ENCODE measurements at places on chromosomes 5 and 9.

DNA sequence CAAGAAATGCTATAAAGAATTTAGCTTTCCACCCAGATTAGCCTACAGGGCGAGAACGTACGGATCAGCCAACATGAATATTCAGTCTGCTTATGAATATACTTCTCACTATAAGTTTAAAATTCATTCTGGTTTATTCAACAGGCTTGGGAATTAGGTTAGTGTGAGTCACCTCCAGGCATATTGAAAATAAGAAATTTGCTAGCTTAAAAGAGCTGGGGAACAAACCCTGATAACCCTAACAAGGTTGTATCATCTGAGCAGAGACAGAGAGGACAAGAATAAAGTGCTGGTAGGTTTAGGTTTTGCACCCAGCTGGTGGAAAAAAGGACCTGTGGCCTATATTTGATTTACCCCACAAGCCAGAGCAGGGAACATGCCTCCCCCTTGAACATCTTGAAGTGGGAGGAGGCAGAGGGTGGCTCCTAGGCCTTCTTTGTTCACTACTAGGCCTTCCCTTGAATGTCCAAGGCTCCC is 12.3 kb downstream of the FNBP1 start:
- no peak for ATAC-seq

DNA sequence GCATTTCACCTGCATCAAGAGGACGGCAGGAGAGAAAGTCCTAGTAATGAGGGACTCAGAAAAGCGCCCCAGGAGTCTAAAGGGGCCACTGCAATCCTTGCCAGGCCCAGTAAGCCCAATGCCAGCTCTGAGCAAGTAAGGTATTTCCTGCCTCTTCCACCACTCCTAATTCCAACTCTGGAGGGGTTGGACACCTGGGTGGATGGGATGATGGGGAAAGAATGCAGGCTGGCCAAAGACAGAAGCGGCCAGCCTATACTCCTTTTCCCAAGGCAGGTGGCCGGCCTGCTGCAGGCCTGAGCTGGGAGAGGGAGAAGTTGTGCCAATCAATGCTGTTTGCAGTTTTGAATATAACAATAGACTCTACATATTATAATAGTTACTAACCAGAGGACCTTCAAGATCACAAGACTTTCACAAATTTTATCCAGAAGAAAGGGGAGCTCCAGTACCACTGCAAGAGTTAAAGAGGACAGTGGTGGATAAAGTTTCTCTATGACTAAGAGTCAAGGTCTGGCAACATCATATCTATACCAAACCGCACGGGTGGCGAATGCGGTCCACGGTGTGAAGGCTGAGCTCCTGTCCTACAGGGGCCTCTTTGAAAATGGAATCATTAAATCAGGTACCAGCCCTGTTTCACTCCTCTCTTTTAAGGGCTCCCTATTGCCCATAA is 115.0 kb upstream of the TBC1D2 start:
- ATAC-seq: no peak

GRCh38 chr9:134375011-134375390 is 48.7 kb downstream of the RXRA start:
- peak; percentile 81 for ATAC-seq

DNA sequence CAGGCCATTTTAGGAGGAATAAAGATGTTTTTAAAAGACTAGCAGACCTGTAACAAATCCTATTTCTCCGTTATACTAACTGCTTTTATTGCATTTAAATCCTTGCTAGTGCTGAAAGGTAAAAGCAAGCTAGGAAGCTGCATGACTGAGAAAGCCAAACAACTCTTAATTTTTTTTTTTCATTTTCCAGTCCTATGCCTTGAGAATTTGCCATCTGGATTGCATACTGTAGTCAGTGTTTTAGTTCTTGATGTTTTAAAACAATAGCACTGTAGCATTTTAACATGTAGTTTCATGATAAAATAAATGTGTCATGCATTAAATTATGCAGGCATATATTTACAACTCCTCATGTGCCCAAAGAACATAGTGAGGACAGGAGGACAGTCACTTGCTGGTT is 108.4 kb upstream of the FGF10 start:
- ATAC-seq: no peak

- no peak for ATAC-seq
These were observed 21.9 kb downstream of the SEMA4D start for GRCh38 chr9:89475891-89476440.

DNA sequence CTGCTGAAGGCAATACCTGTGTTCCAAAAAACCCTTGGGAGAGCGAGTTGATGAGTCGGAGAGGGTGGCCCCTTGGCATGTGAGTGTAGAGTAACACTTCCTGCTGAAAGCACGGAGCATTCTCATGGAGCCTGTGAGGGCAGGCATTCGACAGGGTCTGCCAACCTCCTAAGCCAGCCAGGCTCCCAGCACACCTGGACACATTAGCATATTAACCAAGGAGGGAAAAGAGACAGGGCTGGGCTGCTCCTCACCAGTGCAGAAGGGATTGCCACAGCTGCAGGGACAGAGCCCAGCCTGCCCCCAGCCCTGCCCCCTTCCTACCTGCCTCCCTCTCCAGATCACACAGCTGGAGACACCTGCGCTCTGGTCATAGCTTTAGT is 46.4 kb upstream of the SEMA4D start:
- no peak for ATAC-seq

- no peak for ATAC-seq
These were observed 10.6 kb upstream of the NNT start for GRCh38 chr5:43592363-43592762.

GRCh38 chr5:53930457-53930856 is 370.0 kb downstream of the NDUFS4 start:
- no peak for ATAC-seq

DNA sequence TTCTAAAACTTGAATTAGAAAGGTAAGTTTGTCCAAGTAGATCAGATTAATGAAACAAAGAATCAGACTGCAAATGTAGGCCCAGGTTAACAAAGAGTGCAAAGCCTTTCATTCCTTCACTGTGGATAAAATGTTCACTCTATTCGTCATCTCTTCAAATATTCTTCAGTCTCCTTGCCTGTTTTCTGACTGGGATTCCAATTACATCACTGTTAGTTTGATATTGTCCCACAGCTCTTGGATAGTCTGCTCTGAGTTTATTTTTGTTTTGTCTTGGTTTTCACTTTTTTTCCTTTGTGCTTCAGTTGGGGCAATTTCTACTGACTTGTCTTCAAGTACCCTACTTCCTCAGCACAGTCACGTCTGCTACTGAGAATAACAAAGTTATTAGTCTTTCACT is 38.5 kb upstream of the GZMA start:
- ATAC-seq: no peak

All from gastroesophageal sphincter (tissue), 4 donors.